ENCODE measurements at places on chromosomes 5 and 9. TPM values are rescaled to one million over a fixed set of nuclear protein-coding genes. Genes with fewer than 3 reads are reported as not detected.

- no peak for DNase-seq
Measured at GRCh38 chr9:80440724-80441123, 869.0 kb downstream of the TLE4 start.

DNA sequence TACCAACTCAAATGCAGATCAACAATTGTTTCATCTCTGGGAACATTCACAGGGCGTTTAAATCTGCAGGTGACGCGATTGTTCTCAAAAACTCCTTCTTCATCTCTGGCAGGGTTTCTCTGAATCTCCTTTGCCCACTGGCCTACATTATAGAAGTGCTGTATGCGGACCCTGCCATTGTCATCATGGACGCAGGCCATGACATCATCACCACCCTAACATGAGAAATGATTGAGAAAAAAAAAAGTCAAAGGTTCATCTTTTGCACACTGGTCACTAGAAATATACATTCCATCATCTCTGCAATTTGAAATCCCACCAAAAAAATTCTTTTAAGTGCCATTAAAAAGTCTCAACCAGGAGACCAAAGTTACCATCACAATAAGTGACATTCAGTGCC is 21.6 kb upstream of the TMEM245 start:
- no peak for DNase-seq

- no peak for DNase-seq
Measured at GRCh38 chr5:68339921-68340321, 124.4 kb downstream of the PIK3R1 start.

The LCN1 gene
- total RNA-seq: 2.2 TPM

DNA sequence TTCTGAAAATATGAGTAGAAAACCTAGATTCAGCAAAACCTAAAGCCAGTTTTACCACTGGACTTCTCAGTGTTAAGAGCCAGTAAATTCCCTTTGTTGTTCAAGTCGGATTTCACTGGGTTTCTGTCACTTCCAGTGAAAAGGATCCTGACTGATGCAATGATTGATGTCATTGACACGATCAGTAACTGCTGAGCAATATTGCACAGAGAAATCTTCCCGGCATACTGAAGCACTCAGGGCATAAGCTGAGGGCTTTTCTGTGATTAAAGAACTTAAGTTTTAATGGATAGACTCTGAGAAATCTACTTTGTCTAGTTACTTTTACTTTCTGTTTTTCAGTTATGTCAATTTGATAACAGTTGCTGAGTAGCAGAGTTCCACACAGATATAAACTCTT is 61.9 kb downstream of the DENND1A start:
- no peak for DNase-seq

The SMIM27 gene
- total RNA-seq: 1.7 TPM

GRCh38 chr9:93234600-93234999 is 50.7 kb downstream of the WNK2 start:
- no peak for DNase-seq

The CARD9 gene
- total RNA-seq: under 0.01 TPM

The IFNK gene
- total RNA-seq: not detected

Measured in uterus (tissue), 4 donors.